ENCODE measurements at places on chromosomes 2 and 18. TPM values are rescaled to one million over a fixed set of nuclear protein-coding genes. Genes with fewer than 3 reads are reported as not detected.

Gene TXNDC2
- polyA plus RNA-seq = not detected

Gene HOXD13
- 0.20 TPM for polyA plus RNA-seq

GRCh38 chr18:79567481-79568147, 112.0 kb upstream of the CTDP1 start:
- DNase-seq = peak; percentile 78

GRCh38 chr2:58739033-58739432, 497.9 kb upstream of the FANCL start:
- no peak for DNase-seq

- no peak for DNase-seq
Measured at GRCh38 chr2:23027396-23027795, 357.6 kb upstream of the KLHL29 start.

DNA sequence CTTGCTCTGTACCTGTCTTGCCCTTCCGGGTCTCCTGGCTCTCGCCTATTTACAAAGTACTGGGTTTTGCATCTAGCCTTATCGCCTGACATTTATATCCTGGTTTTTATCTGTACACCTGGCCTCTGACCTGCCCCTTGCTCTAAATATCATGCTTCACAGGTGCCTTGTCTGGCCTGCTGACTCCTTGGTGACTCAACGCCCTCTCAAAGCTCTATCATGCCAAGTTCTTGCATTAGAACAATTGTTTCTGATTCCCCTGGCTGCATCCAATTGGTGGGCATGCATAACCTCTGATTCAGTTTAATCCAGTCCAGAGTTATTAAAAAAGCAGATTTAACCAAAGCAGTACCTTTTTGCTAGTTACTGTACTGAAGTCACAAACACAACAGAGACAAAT, 113.9 kb upstream of the CCDC68 start:
- DNase-seq = no peak

DNA sequence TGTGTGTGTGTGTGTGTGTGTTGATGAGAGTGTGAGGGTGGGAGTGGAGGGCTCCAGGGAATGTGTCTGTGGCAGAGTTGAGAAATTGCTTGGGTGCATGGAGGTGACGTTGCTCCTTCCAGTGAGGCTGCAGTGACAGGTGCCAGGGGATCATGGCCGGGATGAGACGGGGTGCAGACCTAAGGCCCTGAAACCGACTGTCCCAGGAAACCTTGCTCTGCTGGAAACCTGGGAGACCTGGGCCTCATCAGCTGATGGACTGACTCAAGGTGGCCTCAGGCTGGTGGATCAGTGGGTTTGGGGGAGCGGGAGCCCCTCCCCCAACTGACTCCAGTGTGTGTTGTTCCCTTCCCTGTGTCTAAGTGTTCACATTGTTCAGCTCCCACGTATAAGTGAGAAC, 56.6 kb downstream of the INHBB start:
- no peak for DNase-seq

- no peak for DNase-seq
Measured at GRCh38 chr18:4544142-4544541, 89.0 kb upstream of the DLGAP1 start.

- DNase-seq = no peak
Measured at GRCh38 chr2:226352941-226353560, 446.6 kb downstream of the IRS1 start.
